Right cardiac atrium (tissue), 5 donors: ENCODE measurements at places on chromosomes 6 and 20. TPM values are rescaled to one million over a fixed set of nuclear protein-coding genes. Genes with fewer than 3 reads are reported as not detected.
A peak's percentile ranks its signal among the peaks of the same experiment; 100 is the strongest.

The PNPLA1 gene
- not detected for total RNA-seq

The HLA-DRB1 gene
- 33.7 TPM for total RNA-seq

The USP49 gene
- total RNA-seq, result 2.6 TPM

The CCN2 gene
- 65.3 TPM for total RNA-seq

The REM1 gene
- total RNA-seq, result 1.6 TPM

The ADIG gene
- not detected for total RNA-seq

GRCh38 chr20:50127587-50128519 is 14.9 kb upstream of the UBE2V1 start:
- no peak for DNase-seq

DNA sequence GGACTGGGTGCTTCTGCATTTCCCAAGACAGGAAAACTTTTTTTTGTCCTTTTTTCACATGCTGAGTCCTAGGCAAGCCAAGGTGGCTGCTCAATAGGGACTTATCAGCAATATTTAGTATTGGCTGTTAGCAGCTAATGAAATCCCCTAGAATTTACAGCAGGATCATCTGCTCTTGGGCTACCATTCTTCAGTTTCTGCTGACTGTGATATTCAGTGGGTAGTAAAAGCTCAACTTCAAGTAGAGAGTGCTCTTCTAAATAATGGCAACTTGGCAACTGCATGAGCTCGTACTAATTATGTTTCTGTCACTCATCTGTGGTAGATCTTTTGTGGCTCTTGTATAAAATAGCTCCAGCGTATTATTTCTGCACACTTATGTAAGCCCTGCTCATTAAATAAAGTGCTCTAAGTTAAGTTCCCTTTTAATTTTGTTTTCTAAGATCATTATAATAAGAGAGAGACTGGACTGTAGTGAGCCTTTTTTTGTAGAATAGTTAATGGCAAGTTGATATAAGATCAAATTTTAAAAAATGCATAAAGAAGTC is 110.3 kb downstream of the SLC35F1 start:
- no peak for DNase-seq

GRCh38 chr6:1917626-1918371 is 308.1 kb downstream of the FOXC1 start:
- no peak for DNase-seq

DNA sequence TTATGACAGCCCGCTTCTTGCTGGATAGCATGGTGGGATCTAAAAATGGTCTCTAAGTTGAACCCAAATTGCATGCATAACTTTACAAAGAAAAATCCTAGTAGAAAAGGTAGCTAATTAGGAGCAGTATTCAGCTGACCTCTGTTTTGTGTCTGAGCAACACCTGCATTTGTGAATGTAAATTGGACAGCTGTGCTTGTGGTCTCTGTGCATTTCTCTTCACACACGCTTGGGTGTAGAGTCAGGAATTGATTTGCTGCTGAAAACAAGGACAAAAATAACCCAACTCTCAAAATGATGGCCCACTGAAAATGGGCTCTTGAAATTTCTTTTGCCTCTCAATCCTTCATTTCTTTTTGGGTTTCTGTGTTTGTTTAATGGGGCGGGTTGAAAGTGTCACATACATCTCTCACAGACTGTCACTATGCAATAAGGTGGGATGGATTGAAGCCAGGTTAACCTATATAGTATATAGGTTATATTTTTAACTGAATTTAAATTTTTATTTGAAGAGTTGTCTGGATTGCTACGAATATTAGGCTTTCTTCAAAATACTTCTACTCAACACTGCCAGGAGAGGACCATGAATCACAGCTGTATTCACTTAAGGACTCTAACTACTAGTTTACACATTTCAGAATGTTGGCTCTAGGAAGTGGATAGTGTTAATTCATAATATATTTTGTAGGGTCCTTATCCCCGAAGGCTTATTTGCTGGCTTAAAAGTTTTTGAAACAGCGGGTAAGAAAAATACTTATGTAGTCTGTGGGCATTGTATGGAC is 46.5 kb downstream of the SOBP start:
- no peak for DNase-seq

DNA sequence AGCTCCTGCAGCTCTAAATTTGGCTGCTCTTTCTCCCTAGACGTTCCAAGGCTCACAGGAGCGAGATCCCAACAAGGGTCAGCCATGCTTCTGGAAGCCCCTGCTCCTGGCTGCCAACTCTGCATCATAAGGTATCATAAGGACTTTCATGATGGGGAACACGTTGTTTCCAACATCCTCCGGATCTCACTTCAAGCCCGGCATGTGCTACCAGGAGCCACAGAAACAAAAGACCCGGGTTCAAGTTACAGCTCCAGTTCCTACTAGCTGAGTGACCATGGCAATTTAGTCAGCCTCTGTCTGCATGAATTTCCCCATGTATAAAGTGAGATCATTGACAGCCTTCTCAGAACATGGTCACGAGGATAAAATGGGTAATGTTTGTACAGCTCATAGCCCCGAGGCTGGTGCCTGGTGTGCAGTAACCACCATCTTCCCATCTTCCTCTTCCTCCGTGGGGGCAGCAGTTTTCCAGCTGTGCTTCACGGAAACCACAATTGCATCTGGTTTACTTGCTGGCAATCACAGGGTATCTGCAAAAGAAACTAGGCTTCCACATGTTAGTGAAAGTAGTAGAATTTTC is 209.0 kb upstream of the ECI2 start:
- DNase-seq, result no peak

DNA sequence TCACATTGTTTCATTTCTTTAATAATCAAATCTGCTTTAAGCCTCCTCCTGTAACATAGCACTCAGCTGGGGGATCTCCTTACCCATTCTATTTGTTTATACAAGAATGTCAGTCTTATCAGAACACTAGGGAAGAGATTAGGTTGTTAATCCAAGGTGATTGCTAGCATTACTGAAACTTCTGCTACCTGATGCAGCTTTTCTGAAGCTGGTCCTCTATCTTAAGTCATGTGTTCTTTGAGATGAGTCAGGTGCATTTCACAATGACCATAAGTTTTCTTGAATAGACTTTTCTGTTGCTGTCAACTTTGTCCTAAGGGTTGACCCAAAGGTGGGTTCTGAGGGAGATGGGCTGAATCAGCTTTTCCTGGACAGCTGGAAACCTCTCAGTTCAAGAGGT is 60.7 kb upstream of the SYNCRIP start:
- no peak for DNase-seq

GRCh38 chr20:19012676-19013075 is 199.1 kb downstream of the SCP2D1 start:
- no peak for DNase-seq

GRCh38 chr20:31967830-31968249 is at the start of gene XKR7:
Gene XKR7, plus strand, starts transcription at chr20:31968151. Its CDS starts 25 bp downstream, at chr20:31968176.
- DNase-seq, result no peak

DNA sequence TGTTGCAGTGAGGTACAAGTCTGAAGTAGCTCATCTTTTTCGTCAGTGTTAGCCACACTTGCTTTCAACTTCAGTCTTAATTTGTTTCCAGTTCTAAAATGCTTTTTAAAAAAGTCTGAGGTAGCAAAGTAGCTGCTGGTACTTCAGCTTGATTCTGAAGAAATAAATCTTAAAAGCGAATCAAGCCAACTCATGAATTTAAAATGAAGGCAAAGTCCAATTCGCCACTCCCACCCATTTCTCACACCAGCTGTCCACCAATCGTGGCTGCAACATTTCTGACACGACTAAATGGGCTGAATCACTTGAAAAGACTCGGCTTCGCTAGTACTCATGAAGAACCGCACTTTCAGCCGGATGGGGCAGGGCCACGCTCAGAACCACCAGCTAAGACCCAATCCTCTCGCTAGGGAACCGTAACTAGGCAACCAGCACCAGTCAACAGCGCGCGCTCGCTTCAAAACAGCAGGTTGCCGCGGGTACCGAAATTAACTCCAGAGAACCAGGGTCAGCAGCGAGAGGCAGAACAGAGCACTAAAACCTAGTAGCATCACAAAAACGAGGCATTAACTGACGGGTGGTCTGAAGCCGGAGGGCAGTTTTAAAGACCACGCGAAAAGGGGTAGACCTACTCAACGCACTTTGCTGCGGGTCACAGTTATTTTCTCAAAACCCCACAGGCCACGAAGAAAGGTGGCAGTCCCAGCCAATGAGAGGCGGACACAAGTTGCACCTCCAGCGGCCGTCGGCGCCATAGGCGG is 900 bp downstream of the BCLAF1 start:
- peak; percentile 85 for DNase-seq
